Activated naive CD4-positive, alpha-beta T cell (primary cell): ENCODE measurements at places on chromosomes 5 and 9.

- no peak for DNase-seq
These were observed 997 bp upstream of the RNF130 start for GRCh38 chr5:180072556-180072955.

DNA sequence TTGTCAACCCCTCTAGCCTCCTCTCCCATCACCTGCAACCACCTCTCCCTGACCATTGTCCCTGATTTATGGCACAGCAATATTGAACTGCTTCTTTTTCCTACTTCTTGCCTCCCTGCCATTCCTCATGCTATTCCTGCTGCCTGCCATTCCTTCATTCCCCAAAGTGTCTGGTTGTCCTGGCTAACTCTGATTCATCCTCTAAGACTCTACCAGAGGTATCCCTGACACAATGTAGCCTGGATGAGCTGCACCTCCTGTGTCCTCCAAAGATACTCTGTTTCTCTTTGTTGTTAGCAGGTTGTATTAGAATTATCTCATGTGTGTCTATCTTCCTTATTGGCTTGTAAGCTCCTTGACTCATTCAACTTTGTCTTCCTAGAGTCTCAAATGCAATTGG is 53.5 kb upstream of the PTPN3 start:
- DNase-seq, result no peak

DNA sequence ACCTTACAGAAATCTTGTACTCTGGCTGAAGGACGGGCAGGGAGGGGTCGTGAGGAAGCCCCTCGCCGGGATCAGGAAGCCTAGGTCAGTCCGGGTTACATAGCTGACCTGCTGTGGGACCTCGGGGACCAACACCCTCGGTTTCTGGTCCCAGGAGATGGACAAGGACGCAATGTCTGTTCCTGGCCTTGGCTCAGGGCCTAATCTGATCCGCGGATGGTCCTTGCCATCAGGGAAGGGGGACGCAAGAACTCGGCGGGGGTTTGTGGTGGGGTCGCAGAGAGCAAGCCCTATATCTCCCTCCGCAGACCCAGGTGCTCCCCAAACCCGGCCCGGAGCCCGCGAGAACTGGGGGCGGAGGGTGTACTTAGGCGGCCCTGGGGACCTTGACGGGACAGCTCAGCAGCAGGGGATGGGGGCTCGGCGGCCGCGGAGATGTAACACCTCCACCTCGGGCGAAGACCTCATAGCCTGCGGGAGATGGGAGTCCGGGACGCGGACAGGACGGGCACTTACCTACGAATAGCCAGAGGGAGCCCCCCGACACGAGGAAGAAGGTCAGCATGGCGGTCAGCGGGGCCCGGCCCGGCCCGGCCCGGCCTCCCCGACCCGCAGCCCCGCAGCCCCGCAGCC is 353 bp downstream of the ACSL6 start:
- no peak for DNase-seq

GRCh38 chr5:176458904-176459561 is 10.8 kb downstream of the FAF2 start:
- no peak for DNase-seq
